Upper lobe of right lung (tissue), 1 donor: ENCODE measurements at places on chromosomes 16 and 17. TPM values are rescaled to one million over a fixed set of nuclear protein-coding genes. Genes with fewer than 3 reads are reported as not detected.

TMED6 gene
- 0.69 TPM for total RNA-seq

GRCh38 chr16:86578611-86579267 is 390 bp downstream of the FOXL1 start:
- no peaks in the 10 kb centered on the region for H3K36me3 ChIP-seq
- H3K4me3 ChIP-seq: peak overlapping the region; percentile 25
- peaks cover 73% of the 10 kb centered on the region for H3K27me3 ChIP-seq
- H3K4me1 ChIP-seq: peaks cover 11% of the 10 kb centered on the region
- no peak for DNase-seq
- H3K27ac ChIP-seq: peak overlapping the region; percentile 36

PPP1R27 gene
- not detected for total RNA-seq

- H3K27me3 ChIP-seq: no peaks in the 10 kb centered on the region
- H3K27ac ChIP-seq: no peak overlapping the region
- peak; percentile 23 for DNase-seq
- H3K36me3 ChIP-seq: no peaks in the 10 kb centered on the region
- H3K4me3 ChIP-seq: no peak overlapping the region
Observed at GRCh38 chr17:57665128-57665527, 80.0 kb downstream of the CCDC182 start.

DNA sequence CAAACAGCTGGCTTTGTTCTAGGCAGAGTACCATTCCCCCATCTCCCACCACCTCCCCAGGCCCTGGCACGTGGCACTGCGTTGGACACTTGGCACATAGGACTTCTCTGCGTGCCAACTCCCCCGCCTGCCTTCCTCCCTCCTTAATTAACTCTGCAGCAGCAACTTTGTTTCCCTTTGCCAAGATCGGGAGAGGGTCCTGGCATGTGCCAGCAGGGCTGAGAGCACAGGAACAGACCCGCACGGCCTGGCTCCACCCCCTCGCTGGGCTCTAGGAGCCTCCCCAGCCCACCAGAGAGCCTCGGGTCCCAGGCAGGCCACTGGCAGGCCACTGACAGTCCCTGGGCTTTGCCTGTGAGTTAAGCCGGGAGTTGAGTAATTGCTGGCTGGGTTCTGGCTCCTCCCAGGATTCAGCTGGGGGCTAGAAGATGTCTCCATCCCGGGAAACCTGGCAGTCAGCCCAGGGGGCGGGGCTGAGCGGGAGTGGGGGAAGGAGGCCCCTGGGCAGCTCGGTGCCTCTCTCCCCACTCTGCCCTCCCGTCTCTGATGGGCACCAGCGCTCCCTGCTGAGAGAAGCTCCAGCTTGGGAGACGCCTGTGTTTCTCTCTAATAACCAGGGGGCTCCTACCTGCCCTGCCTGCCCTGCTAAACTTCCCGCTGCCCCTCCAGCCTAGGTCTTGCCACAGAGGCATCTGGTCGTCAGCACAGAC is 224.0 kb upstream of the TNRC6C start:
- H3K4me3 ChIP-seq: no peak overlapping the region
- peaks cover 33% of the 10 kb centered on the region for H3K4me1 ChIP-seq
- DNase-seq: peak; percentile 85
- H3K36me3 ChIP-seq: no peaks in the 10 kb centered on the region
